Stomach (tissue), 19 donors: ENCODE measurements at places on chromosomes 5 and 9. TPM values are rescaled to one million over a fixed set of nuclear protein-coding genes. Genes with fewer than 3 reads are reported as not detected.

DNA sequence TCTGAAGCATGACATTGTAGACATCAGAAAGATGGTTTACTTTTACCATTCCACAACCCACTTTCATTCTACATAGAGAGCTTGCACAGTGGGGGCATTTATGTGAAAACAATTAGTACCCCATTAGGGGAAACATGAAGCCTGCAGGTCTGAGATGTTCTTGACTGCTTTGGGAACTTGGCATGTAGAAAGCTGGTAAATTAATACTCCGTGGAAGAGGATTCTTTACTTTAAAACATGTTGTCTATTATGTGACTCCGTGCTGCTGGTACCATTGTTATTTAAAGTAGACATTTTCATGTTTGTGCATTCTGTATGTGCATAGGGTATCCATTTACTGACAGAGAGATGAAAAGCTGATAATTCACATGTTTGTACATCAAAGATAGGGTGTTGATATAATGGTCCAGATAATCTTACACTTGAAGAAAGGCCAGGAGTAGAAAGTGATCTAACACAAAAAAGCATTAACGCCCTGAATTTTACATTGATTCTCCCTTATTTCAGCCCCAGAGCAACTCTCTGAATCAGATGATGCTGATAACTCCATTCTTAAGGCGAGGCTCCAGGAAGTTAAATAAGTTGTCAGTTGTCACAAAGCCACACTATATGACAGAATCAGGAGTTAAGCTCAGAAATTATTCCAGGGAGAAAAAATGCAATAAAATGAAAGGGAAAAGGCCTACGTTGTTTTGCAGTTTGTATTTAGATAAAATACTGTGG, 50.1 kb upstream of the CD180 start:
- DNase-seq: no peak

- no peak for DNase-seq
Observed at GRCh38 chr9:135849181-135849580, 58.2 kb downstream of the CAMSAP1 start.

DNA sequence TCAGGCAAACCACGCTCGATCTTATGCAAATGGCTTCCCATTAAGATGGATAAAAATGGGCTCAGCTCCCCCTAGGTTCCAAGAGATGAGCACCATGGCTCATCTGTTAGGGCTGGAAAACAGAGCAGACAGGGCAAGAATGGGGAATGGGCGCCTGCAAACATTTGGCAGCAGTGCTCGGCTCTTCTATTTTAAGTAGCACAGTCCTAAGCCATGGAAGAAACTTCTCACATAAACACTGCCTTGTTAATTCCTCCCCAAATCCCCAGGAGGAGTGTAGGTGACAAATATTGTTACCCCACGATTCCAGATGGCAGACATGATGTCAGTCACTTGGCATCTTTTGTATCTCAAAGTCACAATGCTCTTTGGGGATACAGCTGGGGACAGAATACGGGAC, 221.8 kb downstream of the ICE1 start:
- DNase-seq: no peak

The TMEM250 gene
- total RNA-seq: 30.3 TPM

GRCh38 chr5:122870219-122870856, 24.9 kb downstream of the SNX24 start:
- no peak for DNase-seq

- no peak for DNase-seq
Observed at GRCh38 chr9:88767504-88767790, 223.8 kb upstream of the S1PR3 start.

DNA sequence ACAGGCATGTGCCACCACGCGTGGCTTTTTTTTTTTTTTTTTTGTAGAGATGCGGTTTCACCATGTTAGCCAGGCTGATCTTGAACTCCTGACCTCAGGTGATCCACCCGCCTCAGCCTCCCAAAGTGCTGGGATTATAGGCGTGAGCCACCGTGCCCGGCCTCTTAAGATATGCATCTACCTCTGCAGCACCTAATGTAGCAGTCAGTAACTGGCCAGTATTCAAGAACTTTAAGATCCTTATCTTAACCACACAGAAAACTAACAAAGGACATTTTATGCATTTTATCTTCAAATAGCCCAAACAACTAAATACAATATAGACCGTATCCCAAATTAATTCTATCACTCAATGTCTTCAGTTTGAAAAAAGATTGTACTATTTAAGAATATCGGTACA, 618.7 kb downstream of the TLE1 start:
- no peak for DNase-seq

GRCh38 chr9:9874270-9874669, 738.5 kb downstream of the PTPRD start:
- DNase-seq: no peak

DNA sequence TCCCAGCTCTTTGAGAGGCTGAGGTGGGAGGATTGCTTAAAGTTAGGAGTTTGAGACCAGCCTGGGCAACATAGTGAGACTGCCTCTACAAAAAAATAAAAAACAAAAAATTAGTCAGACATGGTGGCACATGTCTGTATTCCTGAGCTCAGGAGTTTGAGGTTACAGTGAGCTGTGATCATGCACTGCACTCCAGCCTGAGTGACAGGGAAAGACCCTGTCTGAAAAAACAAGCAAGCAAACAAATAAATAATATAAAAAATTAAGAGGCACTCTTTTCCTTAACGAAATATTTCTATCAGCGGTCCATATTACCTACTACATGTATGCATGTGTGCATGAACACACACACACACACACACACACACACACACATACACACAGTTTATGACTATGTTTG, 20.9 kb upstream of the FOCAD start:
- no peak for DNase-seq

The CYLC2 gene
- not detected for total RNA-seq

- peak; percentile 34 for DNase-seq
Observed at GRCh38 chr5:156675395-156675794, 174.7 kb upstream of the PPP1R2B start.

GRCh38 chr5:131280417-131280816, 16.6 kb downstream of the CDC42SE2 start:
- no peak for DNase-seq

- no peak for DNase-seq
Observed at GRCh38 chr5:18497089-18497488, 862.8 kb downstream of the TAF11L14 start.

DNA sequence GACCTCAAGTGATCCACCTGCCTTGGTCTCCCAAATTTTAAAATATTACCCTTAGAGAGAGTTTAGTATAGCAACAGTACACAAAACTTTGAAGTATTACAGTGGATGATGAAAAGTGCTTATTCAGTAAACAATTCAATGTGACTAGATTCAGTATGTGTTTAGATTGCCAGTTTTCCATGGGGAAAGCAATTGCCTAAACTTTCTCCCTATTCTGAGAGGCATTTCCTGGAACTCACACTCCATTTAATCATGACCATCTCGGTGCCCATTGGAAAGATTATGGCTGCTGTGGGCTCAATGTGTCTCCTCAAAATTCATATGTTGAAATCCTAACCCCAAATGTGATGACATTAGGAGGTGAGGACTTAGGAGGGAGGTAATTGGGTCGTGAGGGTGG, 38.9 kb upstream of the MYO10 start:
- DNase-seq: no peak

The SPATA31E1 gene
- not detected for total RNA-seq

DNA sequence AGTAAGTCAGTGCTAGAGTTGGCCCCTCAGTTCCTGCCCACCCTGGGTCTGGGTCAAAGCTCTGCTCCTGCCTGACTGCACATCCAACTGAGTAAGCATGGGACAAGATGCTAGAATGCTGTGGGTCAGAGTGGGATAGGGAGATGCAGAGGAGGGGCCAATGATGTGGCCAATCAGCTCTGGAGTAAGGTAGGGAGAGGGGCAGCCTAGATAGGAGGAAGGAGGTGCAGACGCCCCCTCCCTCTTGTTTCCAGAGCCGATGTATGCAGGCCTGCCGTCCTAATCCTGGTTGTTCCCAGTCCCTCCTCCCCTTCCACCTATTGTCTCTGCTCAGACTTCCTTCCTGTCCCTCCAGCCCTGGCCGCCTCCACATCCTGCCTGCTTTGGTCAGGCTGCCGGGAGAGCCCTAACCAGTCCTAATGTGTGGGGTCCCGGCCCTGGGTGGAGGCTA, 1.3 kb downstream of the ARAP3 start:
- DNase-seq: no peak

The IFNK gene
- not detected for total RNA-seq

The FSD1L gene
- 3.0 TPM for total RNA-seq

The TMEM232 gene
- total RNA-seq: not detected

The IDNK gene
- 2.6 TPM for total RNA-seq

DNA sequence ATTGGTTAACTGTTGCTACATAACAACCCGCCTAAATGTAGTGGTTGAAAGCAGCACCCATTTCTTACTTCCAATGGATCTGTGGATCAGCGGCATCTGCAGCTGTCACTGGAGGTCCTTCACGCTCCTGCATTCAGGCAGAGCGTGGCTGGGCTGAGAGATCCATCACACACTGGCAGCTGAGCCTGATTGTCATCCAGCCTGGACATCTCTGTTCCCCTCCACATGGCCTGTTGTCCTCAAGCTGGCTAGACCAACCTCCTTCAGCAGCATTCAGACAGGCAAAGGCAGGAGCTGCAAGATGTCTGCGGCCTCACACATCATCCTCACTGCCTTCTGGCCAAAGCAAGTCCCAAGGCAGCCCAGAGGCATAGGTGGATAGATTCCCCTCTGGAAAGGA, 36.9 kb downstream of the DYNC2I2 start:
- no peak for DNase-seq

The ARL10 gene
- total RNA-seq: 1.2 TPM

DNA sequence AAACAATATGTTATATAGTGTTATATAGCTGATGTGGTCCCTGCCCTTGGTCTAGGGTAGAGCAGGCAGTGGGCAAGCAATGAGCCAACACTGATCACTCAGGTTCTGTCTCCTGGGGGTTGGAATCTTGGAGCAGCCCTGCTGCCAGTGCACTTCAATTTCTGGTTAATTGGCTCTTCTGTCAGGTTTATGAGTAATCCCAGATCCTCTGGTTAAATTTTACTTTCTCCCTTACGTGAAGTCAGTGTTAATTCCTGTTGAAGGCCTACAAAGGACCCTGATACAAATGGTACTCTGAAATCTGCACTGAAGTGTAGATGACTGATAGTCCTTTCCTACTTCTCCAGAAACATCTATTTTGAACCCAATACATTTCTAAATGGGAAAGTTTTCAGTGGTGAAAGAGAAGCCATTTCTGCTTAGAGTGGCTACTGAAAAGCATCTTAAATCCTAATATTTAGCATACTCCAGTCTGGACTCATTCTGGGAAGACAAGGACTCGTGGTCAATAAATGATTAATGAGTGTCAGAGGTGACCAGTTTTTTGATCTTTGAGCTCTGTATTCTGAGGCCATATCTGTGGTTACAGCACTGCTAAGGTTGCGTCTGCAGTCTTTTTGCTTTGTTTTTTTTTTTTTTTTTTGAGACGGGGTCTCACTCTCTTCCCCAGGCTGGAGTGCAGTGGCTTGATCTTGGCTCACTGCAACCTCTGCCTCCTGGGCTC, 442.4 kb downstream of the KIF4B start:
- no peak for DNase-seq

DNA sequence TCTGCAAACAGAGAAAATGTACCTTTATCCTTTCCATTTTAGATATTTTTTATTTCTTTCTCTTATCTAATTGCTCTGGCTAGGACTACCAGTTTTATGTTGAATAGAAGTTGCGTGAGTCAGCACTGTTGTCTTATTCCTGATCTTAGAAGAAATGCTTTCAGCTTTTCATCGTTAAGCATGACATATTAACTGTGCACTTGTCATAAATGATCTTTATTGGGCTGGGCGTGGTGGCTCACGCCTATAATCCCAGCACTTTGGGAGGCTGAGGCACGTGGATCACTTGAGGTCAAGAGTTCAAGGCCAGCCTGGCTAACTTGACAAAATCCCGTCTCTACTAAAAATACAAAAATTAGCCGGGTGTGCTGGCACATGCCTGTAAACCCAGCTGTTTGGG, 8.2 kb upstream of the ECM2 start:
- DNase-seq: no peak

DNA sequence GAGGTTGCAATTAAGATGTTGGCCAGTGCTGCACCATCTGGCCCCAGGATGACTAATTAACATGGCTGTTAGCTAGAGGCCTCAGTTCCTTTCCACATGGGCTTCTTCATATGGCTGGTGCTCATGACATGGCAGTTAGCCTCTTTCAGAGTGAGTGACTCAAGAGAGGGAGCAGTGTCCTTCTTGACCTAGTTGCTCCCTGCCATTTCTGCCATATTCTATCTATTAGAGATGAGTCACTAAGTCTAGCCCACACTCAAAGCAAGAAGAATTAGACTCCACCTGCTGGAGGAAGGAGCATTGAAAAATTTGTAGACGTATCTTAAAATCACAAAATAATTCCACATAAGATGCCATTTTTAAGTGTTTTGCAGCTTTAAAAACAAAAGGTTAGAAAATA, 651.2 kb upstream of the CCNG1 start:
- DNase-seq: no peak

The PURA gene
- 30.8 TPM for total RNA-seq

GRCh38 chr9:37650299-37650872, 368 bp upstream of the FRMPD1 start:
- DNase-seq: no peak

DNA sequence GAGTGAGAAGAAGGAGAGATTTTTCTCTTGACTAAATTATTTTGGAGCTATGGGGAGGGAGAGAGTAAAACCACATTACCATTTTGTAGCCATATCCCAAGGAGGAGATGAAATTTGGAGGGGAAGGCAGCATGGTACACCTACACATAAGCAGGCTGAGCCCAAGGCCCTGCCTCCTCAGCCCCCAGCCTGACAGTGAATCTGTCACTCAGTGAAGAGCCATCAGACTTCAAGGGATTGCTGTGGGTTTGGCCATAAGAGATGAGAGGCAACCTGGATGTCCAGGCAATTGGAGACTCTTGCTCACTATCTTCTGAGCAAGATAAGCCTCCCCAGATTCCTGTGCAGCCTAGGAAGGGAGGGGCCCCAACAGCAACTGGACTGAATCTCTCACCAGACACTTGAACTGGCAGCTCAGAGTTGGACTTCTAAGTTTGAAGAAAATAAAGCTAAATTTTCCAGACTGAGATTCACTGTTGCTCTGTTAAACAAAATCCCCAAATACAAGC, 216.6 kb downstream of the SEMA6A start:
- DNase-seq: no peak

- no peak for DNase-seq
Observed at GRCh38 chr5:87076931-87077330, 190.8 kb upstream of the RASA1 start.

The ABO gene
- total RNA-seq: 66.3 TPM

GRCh38 chr5:16135003-16135402, 44.6 kb downstream of the MARCHF11 start:
- DNase-seq: no peak

The PTGS1 gene
- 21.2 TPM for total RNA-seq
